ENCODE measurements at places on chromosomes 6 and 20.

DNA sequence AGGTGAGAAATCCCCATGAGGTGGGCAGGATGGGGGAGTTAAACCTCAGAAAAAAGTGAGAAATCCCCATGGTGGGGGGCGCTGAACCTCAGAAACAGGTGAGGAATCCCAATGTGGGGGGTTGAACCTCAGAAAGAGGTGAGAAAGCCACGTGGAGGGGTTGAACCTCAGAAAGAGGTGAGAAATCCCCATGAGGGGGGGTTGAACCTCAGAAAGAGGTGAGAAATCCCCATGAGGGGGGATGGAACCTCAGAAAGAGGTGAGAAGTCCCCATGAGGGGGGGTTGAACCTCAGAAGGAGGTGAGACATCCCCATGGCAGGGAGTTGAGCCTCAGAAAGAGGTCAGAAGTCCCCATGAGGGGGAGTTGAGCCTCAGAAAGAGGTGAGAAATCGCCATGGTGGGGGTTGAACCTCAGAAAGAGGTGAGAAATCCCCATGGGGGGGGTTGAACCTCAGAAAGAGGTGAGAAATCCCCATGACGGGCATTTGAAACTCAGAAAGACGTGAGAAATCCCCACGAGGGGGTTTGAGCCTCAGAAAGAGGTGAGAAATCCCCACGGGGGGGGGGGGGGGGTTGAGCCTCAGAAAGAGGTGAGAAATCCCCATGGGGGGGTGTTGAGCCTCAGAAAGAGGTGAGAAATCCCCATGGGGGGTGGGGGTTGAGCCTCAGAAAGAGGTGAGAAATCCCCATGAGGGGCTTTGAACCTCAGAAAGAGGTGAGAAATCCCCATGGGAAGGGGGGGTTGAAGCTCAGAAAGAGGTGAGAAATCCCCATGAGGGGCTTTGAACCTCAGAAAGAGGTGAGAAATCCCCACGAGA is 14.3 kb upstream of the GOPC start:
- DNase-seq: no peak

DNA sequence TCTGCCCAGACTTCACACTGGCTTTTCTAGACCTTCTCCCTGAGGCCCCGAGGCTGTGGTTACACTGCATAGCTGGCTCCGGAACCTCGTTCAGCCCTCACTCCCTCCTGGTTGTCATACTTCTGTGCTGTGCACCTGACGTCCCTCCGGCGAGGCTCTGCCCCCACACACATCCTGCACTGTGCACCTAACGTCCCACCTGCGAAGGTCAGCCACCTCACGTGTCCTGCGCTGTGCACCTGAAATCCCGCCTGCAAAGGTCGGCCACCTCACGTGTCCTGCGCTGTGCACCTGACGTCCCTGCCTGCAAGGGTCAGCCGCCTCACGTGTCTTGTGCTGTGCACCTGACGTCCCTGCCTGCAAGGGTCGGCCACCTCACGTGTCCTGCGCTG is 111.0 kb upstream of the FRMD1 start:
- DNase-seq: no peak

GRCh38 chr6:52390361-52390727 is 28.4 kb downstream of the PAQR8 start:
- no peak for DNase-seq

GRCh38 chr6:33996120-33996475 is 149.8 kb downstream of the GRM4 start:
- DNase-seq: no peak

DNA sequence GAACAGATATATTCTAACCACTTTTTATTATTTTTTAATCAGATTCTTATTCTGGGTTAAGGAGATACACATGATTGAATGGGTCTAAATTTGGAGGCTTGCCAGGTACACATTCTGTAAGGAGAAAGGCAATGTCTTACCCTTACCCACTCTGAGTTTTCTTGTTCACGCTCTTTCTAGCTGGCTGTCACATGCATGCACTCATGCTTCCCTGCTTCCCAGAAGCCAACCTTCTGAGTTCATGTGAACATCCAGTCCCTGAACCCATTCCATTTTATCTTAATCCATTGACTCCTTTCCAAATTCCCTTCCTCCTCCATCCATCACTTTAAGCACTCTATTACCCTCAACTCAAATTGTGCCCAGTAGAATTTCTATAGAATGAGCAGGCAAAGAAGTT is 17.5 kb upstream of the MOCS1 start:
- DNase-seq: no peak

- DNase-seq: no peak
Observed at GRCh38 chr6:91079969-91080368, 493.1 kb upstream of the MAP3K7 start.

DNA sequence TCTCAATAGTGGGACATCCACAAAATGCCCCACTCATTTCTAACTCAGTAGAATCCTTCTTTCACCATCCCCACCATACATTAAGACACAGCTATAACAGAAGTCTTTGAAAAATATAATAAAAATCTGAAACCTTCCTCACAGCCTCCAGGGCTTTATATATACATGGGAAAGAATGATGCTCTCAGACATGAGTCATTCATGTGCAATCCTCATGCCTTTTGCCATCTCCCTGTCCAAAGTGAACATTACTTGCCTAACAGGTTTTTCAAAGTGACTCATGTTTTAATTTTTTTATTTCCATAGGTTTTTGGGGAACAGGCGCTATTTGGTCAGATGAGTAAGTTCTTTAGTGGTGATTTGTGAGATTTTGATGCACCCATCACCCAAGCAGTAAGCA is 162.7 kb downstream of the RALGAPA2 start:
- DNase-seq: no peak

GRCh38 chr20:60138256-60139220 is 180.3 kb downstream of the CDH26 start:
- DNase-seq: no peak

GRCh38 chr6:437037-437392 is 45.5 kb downstream of the IRF4 start:
- no peak for DNase-seq

- no peak for DNase-seq
Observed at GRCh38 chr6:121235386-121235785, 98.9 kb downstream of the TBC1D32 start.

DNA sequence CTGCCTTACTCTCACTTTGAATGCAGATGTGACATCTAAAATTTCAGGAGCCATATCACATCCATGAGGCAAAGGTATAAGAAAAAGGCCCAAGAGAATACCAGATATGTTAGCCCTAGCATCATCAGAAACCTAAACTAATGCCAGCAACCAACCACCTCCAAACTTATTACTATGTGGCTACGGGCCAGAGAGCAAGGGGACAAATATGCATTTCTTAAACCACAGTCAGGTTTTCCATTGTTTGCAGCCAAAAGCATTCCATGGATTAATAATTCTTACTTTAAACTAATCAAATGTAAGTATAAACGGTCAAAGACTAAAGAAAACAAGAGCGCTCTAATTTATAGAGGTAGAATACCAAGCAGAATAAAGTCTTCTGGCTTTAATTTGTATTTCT is 84.7 kb downstream of the TASP1 start:
- DNase-seq: no peak

DNA sequence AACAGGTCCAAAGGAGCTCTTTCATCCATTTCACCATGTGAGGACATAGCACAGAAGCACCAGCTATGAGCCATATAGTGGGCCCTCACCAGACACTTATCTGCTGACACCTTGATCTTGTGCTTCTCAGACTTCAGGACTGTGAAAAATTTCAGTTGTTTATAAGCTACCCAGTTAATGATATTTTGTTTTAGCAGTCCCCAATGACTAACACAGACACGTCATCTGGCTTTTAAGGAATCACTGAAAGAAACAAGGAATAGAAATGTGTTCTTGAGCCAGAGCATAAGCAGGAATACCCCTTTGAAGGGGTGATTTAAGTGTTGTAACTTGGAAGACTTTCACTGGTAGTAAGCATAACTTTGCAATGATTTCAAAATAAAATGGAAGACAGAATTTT is 214.7 kb upstream of the PTCHD4 start:
- DNase-seq: no peak

GRCh38 chr20:58945965-58946631 is 35.0 kb upstream of the NELFCD start:
- DNase-seq: no peak

- DNase-seq: no peak
Observed at GRCh38 chr6:153028963-153029362, 26.5 kb upstream of the MTRF1L start.

DNA sequence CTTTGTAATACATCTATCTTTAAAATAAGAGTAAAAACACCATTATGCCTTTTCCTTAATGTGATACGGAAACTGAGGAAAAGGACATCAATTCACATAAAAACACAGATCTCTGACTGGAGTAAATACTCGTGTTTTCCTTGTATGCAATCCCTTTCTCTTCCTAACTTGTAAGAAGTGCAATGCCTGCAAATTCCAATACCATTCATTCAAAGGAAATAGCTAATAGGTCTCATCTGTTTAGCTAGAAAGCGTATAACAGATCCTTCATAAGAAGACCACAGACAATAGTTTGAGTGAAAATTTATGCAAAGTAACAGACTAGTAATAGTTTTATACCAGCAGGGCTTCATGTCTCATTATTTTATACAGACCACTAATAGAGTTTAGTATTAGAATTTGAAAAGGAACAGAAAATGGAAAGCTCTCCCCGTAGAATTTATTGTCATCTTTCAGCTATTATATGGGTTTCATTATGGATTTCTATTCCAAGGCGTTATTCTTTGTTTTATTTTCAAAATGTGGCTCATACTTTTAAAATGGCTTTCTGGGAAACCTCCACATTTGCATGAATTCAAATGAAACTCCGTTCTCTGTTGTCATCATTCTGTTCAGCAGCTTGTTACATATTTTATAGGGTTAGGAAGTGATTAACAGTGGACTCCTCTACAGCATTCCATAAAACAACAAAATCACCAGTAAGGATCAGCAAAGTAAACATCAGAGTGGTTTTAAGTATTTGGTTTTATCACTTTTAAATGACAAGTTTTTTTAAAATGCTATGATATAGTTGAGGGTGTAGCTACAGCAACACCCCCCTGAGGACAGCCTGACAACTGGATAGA is 186.7 kb downstream of the BTBD9 start:
- DNase-seq: peak; percentile 89

- no peak for DNase-seq
Observed at GRCh38 chr6:37826188-37826587, 6.7 kb downstream of the ZFAND3 start.

DNA sequence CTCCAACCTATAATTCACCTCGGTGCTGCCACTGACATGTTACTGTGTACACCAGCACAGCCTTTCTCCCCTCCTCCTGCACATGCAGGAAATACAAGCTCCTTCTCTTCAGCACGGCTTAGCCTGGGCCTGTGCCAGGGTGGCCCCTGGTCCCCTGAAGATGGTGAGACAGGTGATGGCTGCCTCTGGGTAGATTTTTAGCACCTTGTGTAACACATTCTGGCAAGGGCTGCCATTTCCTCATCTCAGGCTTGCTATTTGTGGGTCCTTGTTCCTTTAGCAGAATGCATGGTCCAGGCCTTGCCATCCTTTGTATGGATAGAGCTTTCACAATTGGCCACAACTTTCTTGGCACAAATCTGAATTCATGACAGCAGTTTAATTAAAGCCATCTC is 151.3 kb downstream of the CDC5L start:
- no peak for DNase-seq

DNA sequence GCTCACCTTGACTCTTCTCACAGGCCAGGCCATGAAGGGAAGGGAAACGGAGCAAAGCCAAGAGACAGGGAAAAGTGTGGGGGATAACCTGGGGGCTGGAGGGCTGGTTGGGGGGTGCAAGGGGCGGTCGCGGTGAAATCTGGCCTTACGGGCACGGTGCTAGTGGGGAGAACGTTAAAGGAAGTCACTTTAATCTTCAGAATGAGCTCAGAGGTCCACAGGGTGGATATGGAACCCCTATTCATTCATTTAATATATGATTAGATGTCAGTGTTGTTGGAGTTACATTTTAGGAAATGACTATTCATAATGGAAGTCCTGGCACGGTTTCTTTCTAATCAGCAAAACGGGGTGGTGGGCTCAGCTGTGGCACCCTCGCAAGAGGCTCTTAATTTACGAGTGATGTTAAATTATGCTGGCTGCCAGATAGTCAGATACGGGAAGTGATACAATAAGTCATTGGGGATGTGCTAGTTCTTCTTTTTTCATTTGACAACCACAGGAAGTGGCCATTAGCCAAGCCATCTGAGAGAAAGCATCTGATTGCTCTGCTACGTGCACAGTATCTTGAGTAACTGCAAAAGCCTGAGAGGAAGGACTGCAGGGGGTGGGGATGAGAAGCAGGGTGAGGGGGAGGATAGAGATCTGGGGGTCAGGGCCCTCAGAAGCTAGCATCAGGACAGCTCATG is 253.0 kb downstream of the QKI start:
- no peak for DNase-seq

- no peak for DNase-seq
Observed at GRCh38 chr6:72819609-72820008, 197.7 kb downstream of the KCNQ5 start.

- DNase-seq: no peak
Observed at GRCh38 chr6:30890646-30891449, 6.5 kb downstream of the DDR1 start.

GRCh38 chr6:138815221-138815620 is 19.3 kb downstream of the ECT2L start:
- no peak for DNase-seq

GRCh38 chr6:21915707-21916260 is 322.2 kb downstream of the SOX4 start:
- no peak for DNase-seq

DNA sequence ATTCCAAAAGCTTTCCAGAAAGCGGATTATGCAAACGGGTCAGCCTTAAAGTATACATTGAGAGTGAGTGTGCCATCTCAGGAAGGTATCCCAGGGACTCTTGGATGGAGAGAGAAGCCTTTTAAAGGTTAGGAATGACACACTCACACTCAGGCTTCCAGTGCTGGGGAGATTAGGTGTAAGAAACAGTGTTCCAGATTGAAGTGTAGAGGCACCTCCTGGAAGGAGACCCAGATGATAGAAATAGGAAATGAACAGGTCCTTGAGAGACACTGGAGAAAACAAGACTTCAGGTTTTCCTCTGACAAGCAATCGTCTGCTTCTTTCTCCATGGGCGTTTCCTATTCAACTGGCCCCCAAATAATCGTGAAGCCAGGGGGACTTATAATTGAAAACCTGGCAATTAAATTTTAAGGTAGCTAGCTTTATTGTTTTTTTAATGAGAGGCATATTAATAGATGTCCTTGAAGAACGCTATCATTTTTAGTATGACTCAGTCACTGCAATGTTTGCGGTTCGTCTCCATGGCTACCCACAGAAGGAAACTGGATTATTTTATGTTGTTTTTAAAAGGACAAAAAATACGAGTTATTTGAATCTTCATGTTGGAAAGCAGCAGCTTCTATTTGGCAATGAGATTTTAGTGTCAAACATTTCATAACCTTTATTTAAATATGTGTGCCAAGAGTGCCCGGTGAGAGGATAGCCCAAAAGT is 85.3 kb downstream of the TRMT6 start:
- no peak for DNase-seq

- DNase-seq: no peak
Observed at GRCh38 chr20:59028812-59029211, 3.3 kb downstream of the ATP5F1E start.

- DNase-seq: no peak
Observed at GRCh38 chr6:129889580-129889979, 28.5 kb upstream of the TMEM244 start.

GRCh38 chr20:58233881-58234528 is 5.6 kb upstream of the ANKRD60 start:
- DNase-seq: no peak

- no peak for DNase-seq
Observed at GRCh38 chr6:163904186-163904585, 489.7 kb downstream of the QKI start.

GRCh38 chr6:137845460-137845859 is 21.6 kb upstream of the TNFAIP3 start:
- no peak for DNase-seq

All from NCI-H526 treated with DMSO at 0.1 percent for 48 hours (cell line).